ENCODE measurements at places on chromosomes 13 and 19. TPM values are rescaled to one million over a fixed set of nuclear protein-coding genes. Genes with fewer than 3 reads are reported as not detected.

GRCh38 chr19:34363094-34363493 lies 1.9 kb upstream of the GPI start:
- no peak for DNase-seq

Gene MAST3
- total RNA-seq: 20.1 TPM

Gene ABHD8
- total RNA-seq: 8.0 TPM

Gene FXYD7
- total RNA-seq: 0.41 TPM

- DNase-seq: no peak
Measured at GRCh38 chr19:2176337-2176994, 12.7 kb downstream of the DOT1L start.

DNA sequence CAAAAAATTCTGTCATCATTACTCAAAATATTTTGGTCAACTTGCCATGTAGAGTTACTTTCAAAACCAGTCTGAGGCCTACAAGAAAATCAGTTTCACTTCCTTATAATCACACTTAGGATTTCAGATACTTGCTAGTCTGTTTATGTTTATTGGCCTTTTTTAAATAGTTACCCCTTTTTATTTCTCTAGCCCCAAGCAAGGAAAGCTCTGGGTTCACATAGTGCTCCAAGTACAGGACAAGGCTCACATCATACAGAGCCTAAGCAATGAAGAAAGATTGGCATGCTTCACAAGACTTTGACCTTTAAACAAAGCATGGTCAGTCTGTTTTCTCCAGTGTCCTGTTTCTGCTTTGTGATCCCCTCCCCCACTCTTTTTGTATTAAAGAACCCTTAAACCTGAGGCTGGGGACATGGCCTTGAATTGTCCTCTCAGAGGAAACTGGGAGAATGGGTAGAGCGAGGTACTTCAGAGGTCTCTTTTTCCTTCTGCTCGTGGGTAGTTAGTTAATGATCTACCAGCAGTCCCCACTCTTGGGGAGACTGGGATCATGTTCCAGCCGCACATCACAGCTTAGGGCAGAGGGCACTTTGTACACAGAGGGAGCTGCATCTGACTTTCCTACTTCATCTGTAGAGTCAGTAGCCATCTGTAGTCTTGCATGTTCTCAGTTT lies 30.7 kb downstream of the CEACAM1 start:
- DNase-seq: no peak

Gene HTR2A
- total RNA-seq: not detected

Gene C13orf42
- not detected for total RNA-seq

DNA sequence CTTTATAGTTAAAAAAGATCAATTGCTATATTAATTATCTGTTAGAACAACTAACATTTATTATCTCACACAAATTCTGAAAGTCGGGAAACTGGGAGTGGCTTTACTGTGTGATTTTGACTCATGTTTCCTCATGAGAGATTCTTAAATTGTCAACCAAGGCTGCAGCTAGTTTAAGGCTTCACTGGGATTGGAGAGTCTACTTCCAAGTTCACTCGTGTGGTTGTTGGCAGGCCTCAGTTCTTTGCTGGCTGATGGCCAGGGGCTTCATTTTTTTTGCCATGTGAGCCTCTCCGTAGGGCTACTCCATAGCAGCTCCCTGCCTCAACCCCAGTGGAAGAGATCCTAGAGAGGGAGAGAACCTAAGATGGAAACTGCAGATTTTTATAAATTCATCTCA lies 24.5 kb upstream of the LPAR6 start:
- no peak for DNase-seq

- no peak for DNase-seq
Measured at GRCh38 chr13:113941571-113942191, 32.2 kb downstream of the C13orf46 start.

All from activated CD4-positive, alpha-beta T cell treated with anti-CD3 and anti-CD28 coated beads for 36 hours (primary cell).